ENCODE measurements at places on chromosomes 1 and 21.

- no peak for DNase-seq
Observed at GRCh38 chr1:22174446-22175220, 31.7 kb upstream of the WNT4 start.

- no peak for DNase-seq
Observed at GRCh38 chr1:175405766-175406165, 213.2 kb upstream of the KIAA0040 start.

GRCh38 chr21:45550522-45551210, 8.4 kb upstream of the SLC19A1 start:
- no peak for DNase-seq

DNA sequence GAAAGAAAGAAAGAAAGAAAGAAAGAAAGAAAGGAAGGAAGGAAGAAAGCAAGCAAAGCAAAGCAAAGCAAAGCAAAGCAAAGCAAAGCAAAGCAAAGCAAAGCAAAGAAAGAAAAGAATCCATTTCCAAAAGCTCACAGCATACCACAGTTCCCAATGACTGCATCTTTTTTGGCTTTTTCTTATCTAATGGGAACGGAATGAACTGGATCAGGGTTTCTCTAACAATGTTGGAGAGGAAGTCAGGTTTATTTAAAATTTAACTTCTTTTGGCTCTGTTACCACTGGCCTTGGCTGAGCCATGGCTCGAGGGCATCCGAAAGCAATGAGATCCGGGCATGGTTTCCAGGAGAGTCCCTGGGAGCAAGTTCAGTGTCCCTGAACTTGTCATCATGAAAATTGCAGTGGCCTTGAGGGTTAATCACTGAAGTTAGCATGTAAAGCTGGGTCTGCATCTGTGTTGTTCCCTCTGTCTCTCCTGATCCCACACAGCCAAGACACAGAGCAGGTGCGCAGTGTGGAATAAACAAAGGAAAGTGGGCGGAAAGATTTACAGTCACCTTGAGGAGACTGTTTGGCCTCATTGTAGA, 34.6 kb upstream of the CTPS1 start:
- no peak for DNase-seq

GRCh38 chr1:63804829-63805484, 31.1 kb downstream of the ROR1 start:
- DNase-seq: no peak

- no peak for DNase-seq
Observed at GRCh38 chr1:95042286-95042685, 30.5 kb downstream of the ALG14 start.

DNA sequence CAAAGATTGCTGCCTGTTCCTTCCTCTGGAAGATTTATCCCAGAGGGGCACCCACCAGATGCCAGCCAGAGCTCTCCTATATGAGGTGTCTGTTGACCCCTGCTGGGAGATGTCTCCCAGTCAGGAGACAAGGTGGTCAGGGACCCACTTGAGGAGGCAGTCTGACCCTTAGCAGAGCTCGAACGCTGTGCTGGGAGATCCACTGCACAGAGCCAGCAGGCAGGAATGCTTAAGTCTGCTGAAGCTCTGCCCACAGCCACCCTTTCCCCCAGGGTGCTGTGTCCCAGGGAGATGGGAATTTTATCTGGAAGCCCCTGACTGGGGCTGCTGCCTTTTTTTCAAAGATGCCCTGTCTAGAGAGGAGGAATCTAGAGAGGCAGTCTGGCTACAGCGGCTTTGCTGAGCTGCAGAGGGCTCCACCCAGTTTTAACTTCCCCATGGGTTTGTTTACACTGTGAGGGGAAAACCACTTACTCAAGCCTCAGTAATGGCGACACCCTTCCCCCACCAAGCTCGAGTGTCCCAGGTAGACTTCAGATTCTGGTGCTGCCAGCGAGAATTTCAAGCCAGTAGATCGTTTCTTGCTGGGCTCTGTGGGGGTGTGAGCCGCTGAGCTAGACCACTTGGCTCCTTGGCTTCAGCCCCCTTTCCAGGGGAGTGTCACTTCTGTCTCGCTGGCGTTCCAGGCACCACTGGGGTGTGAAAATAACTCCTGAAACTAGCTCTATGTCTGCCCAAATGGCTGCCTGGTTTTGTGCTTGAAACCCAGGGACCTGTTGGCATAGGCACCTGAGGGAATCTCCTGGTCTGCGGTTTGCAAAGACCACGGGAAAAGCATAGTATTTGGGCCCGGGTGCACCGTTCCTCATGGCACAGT, 51.1 kb upstream of the PDC start:
- DNase-seq: no peak

DNA sequence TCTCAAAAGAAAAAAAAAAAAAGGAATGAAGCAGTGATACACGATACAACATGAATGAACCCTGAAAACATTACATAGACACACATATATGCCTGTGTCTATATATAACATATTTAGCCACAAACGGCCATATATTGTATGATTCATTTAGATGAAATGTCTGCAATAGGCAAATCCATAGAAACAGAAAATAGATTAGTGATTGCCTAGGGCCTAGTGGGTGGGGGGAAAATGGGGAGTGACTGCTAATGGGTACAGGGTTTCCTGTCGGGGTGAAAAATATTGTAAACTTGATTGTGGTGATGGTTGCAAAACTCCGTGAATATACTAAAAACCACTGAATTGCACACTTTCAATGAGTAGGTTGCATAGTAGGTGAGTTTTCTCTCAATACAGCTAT, 6.0 kb upstream of the H6PD start:
- DNase-seq: no peak

DNA sequence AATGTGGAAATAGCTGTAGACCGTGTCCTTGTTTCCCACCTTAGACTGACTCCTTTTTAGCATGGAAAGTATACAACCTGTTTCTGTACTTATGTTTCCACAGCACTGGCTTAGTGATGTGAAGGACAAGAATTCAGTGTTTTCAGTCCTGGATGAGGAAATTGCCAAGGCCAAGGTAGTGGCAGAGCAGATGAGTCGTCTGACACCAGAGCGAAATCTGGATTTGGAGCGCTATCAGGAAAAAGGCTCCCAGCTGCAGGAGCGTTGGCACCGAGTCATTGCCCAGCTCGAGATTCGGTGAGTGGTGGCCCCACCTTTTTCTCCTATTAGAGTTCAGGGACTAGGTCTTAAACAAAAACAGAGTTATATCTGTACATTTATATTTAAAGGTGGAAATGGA, 112.6 kb downstream of the MACF1 start:
- no peak for DNase-seq

DNA sequence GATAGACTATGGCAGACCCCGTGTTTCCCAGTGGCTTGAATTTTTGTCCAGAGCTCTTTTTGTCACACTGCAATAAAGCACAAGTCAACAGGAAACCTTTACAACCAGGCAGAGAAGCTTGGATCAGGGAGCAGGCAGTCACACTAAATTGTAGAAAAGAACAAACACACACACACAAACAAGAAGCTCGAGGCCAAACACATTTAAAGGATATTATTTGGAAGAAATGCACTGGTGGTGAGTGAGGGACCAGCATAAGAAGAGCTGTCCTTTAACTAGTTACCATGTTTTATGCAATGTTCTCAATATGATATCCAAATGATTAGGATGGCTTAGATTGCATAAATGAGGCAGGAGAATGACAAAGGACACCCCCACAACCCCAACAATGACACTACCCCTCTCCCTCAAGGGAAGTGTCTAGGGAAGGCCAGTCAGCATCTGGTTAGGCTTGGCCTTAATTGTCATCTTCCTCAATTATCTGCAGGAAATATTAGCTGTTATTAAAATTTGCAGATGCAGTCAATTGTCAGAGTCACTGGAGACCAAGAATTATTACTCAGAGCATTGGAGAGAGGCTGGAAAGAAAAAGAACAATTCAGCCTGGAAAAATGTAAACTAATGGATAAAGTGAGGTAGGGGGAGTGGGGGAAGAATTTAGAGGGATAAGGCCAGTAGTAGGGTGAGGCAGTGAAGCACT, 35.3 kb downstream of the DDR2 start:
- no peak for DNase-seq

- no peak for DNase-seq
Observed at GRCh38 chr1:47521034-47521881, 83.4 kb downstream of the FOXD2 start.

DNA sequence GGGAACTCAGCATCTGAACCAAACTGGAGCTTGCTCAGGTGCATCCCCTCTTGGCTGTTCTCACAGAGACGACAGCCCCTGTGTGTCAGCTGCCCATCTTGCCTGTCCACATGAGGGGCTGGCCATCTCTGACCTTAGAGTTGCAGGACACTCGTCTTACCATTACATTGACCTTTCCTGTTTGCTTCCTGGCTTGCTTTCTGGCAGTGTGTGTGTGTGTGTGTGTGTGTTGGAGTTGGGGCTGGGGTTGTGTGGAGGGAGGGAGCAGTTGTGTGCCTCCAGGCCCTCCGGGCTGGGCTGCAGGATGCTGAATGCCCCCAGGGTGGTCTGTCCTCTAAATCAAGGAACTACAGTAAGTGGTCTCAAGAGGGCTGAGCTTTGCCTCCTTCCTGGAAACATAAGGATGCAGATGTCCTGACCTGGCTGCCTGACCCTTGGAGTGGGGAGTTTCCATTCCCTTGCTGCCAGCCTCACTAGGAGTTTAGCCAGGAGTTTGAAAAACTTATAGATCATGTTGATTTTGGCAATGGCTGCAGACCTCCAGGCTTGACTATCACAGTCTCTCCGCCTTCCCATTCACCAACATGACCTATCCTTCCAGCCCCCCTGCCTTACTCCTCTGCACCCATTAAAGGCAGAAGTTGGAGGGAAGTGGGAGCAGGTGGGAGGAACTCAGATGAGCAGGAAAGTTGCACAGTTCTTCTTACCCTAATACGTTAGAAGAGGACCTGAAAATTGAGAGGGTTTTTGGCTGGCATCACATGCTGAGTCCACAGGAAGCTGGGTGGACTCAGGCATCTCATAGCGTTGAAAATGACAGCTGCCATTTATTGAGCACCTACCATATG, 19.0 kb downstream of the RASSF5 start:
- no peak for DNase-seq

DNA sequence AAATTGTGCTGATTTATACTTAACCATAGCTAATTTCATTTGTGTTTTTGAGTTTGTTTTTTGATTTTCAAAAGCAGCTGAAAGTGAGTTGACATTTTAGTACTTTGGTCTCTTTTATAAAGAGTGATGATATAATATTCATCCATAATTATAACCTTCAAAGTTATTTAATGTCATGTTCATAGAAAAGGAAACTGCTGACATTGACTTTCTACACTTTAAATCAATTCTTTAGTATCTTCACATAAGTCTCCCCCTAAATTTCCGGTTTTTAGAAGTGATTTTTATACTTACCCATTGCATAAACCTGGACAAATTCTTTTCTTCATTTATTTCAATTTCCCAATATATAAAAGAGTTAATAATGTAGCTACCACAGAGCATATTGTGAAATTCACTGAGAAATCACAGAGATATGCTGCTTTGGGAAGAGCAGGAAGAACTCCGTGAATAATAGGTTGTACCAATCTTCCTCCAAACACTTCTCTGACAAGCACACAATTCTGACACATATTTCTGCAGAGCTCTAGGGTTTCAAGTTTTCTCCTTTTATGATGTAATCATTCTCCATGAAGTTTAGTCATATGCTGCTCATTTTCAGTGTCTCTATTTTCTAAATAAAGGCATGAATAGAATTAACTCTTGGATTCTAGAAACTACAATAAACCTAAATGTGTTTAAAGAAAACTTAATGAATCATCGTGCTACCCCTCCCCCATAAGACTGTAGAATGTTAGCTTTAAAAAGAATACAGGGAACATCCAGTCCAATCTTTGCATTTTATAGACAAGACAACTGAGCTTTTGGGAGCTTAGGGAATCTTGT, 25.6 kb upstream of the CDC42BPA start:
- no peak for DNase-seq

GRCh38 chr21:30234643-30235042, 18.7 kb upstream of the CLDN8 start:
- no peak for DNase-seq

DNA sequence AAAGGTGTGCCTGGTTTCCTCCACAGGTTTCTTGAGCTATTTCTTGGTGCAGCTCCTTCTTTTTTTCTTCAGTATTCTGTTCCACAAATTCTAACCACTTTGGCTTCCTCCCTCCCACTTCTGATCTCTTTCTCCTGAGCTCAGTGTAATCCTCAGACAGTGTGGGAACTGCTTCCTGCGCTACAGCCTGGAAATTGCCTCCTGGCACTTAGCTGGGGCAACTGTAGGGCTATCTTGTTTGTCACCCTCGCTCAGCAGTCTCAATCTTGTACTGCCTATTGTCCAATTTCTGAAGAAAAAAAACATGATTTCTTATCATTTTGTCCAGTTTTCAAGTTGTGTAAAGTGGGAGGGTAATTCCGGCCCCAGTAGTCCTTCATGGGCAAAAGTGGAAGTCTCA, 24.0 kb upstream of the GALNT2 start:
- DNase-seq: no peak

DNA sequence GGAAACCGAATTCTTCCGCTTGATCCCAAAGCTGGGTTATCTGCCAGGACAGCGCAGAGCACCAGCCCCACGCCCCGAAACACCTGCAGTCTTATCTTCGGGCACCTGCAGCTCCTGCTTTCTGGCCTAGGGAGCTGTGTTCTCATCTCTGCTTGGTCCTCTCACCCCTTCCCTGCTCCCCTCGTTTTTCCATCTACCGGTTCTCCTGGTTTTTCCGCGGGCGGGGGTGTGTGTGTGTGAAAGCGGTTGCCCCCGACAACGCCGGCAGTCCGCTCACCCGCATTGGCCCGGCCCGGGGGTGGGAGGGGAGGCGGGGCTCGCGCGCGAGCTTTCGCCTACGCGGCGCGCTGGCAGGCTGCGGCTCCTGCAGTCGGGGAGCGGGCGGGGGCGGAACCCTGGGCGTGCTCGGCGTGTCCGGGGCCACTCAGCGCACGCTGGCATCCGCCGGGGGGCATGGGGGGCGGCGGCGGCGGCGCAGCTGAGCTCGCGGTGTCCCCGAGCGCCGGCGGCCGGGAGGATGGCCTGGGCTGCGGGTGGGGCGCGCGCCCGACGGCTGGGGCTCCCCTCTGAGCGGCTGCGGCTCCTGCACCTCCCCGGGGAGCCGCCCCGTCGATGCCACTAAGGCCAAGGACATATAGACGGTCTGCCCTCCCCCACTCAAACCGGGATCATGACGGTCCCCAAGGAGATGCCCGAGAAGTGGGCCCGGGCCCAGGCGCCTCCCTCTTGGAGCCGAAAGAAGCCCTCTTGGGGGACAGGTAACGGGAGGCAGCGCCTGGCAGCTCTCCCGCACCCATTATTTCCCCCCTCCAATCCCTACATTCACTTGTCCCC, 3.2 kb downstream of the ATP8B2 start:
- peak; percentile 93 for DNase-seq

DNA sequence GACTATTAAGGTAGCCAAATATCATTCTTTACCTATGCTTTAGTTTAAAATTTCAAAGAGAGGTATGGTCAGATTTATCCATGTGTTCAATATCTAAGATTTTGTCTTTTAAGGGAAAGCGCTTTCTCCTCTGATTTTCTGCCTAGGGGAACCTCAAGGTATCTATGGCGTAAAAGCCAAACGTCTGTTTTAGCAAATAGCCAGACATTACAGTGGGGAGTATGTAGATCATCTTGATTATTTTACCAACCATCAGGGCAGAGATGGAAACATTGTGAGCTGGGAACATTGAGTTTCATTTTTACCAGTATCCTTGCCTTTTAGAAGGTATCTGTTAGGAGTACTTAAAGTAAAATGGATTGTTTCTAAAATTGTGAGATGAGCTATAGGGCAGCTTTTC, 71.0 kb downstream of the LEPR start:
- DNase-seq: no peak

GRCh38 chr1:98188774-98189173, 267.9 kb upstream of the DPYD start:
- no peak for DNase-seq
